ENCODE measurements at places on chromosomes 3 and 15. TPM values are rescaled to one million over a fixed set of nuclear protein-coding genes. Genes with fewer than 3 reads are reported as not detected.

IL16 gene
- total RNA-seq = 400 TPM

SLCO2A1 gene
- total RNA-seq = not detected

ST3GAL6 gene
- 0.50 TPM for total RNA-seq

MRPL46 gene
- total RNA-seq = 25.9 TPM

DNA sequence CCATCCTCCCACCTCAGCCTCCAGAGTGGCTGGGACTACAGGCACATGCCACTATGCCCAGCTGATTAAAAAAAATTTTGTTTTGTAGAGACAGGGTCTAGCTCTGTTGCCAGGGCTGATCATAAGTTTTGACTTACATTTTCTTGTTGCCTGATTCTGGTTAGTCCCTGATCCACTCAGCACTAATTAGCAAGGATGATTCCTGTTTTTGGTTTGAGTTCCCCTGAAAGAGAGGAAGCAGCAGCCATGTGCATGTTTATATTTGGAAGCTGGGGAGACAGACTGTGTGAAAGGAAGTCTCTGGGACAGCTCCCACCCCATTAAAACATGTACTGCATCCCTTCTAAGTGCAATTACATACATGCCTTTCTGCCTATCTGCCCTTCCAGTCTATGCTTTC lies 3.6 kb upstream of the NCK1 start:
- DNase-seq = no peak
- no peaks in the 10 kb centered on the region for H3K36me3 ChIP-seq
- no peak overlapping the region for H3K27ac ChIP-seq
- H3K27me3 ChIP-seq = no peaks in the 10 kb centered on the region

DNA sequence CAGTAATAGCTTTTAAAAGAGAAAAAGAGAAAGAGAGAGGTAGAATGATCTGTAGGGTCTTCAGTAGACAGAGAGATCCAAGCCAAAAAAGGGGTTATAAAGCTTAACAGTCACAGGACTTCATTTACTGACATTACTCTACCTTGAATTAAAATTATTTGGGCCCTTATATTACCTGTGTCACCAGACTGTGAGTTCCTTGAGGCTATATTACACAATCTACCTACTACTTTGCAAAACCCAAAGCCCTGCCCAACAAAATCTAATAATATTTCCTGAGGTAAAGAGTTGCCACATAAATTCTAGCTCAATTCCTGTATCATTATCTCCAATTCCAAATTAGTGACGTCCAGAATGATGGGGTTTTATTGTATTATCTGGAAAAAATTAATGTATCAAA lies 1.9 kb downstream of the UBR1 start:
- DNase-seq = no peak
- no peak overlapping the region for H3K27ac ChIP-seq

- no peak overlapping the region for H3K27ac ChIP-seq
- H3K4me3 ChIP-seq = no peak overlapping the region
- H3K36me3 ChIP-seq = no peaks in the 10 kb centered on the region
- no peak for DNase-seq
Measured at GRCh38 chr3:71578054-71578751, 5.3 kb downstream of the FOXP1 start.

GRCh38 chr3:100183608-100184125 lies 69.4 kb upstream of the FILIP1L start:
- H3K27me3 ChIP-seq = no peaks in the 10 kb centered on the region
- H3K4me1 ChIP-seq = no peaks in the 10 kb centered on the region
- no peak for DNase-seq
- no peak overlapping the region for H3K4me3 ChIP-seq
- no peak overlapping the region for H3K27ac ChIP-seq
- no peaks in the 10 kb centered on the region for H3K36me3 ChIP-seq

GRCh38 chr15:86773736-86774135 lies 694.1 kb downstream of the AGBL1 start:
- DNase-seq = no peak
- H3K4me3 ChIP-seq = no peak overlapping the region
- no peak overlapping the region for H3K27ac ChIP-seq
- no peaks in the 10 kb centered on the region for H3K27me3 ChIP-seq
- no peaks in the 10 kb centered on the region for H3K4me1 ChIP-seq

- H3K27ac ChIP-seq = no peak overlapping the region
- no peaks in the 10 kb centered on the region for H3K4me1 ChIP-seq
- no peaks in the 10 kb centered on the region for H3K36me3 ChIP-seq
- H3K27me3 ChIP-seq = no peaks in the 10 kb centered on the region
- H3K4me3 ChIP-seq = no peak overlapping the region
Measured at GRCh38 chr15:51251556-51251955, 86.8 kb downstream of the CYP19A1 start.

GRCh38 chr15:69576035-69576526 lies 123.5 kb downstream of the RPLP1 start:
- no peak overlapping the region for H3K27ac ChIP-seq
- H3K27me3 ChIP-seq = no peaks in the 10 kb centered on the region
- peaks cover 35% of the 10 kb centered on the region for H3K4me1 ChIP-seq
- H3K36me3 ChIP-seq = no peaks in the 10 kb centered on the region

DNA sequence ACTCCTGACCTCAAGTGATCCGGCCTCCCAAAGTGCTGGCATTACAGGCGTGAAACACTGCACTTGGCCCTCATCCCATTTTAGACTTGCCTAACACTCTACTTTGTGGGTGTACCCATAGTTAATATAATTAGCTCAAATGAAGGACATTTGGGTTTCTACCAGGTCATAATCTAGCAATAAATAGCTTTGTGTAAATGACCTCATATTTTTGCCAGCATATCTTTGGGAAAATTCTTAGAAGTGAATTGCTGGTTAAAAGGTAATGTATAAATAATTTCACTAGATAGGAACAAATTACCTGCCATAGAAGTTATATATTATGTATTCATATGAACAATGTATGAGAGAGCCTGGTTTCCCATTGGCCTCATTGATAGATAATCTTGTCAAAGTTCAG lies 206.0 kb downstream of the DIPK2A start:
- no peaks in the 10 kb centered on the region for H3K27me3 ChIP-seq
- H3K4me3 ChIP-seq = no peak overlapping the region
- no peaks in the 10 kb centered on the region for H3K4me1 ChIP-seq
- H3K36me3 ChIP-seq = no peaks in the 10 kb centered on the region

DNA sequence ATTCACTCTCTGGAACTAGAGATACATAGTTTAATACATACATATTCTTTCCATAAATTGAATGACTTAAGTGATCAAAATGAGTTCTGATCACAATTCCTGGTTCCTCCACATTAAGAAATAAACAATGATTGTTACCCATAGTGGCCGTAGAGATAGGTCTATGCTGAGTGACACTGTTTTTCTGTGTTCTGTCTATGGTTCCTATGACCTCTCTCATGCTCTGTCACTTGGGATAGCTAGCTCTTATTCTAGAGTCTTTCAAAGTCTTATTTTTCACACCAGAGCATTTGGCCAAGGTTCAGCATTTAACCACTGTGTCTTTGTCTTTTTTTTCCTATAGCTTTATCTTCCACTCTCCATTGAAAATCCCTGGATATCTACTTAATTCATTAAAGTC lies 132.4 kb downstream of the GOLGA6L6 start:
- H3K36me3 ChIP-seq = no peaks in the 10 kb centered on the region
- H3K27ac ChIP-seq = no peak overlapping the region
- no peaks in the 10 kb centered on the region for H3K4me1 ChIP-seq
- DNase-seq = no peak
- H3K4me3 ChIP-seq = no peak overlapping the region

- no peaks in the 10 kb centered on the region for H3K27me3 ChIP-seq
- no peak overlapping the region for H3K27ac ChIP-seq
- peaks cover 25% of the 10 kb centered on the region for H3K4me1 ChIP-seq
- no peak overlapping the region for H3K4me3 ChIP-seq
- DNase-seq = no peak
Measured at GRCh38 chr15:91520850-91521249, 332.7 kb upstream of the SLCO3A1 start.

DNA sequence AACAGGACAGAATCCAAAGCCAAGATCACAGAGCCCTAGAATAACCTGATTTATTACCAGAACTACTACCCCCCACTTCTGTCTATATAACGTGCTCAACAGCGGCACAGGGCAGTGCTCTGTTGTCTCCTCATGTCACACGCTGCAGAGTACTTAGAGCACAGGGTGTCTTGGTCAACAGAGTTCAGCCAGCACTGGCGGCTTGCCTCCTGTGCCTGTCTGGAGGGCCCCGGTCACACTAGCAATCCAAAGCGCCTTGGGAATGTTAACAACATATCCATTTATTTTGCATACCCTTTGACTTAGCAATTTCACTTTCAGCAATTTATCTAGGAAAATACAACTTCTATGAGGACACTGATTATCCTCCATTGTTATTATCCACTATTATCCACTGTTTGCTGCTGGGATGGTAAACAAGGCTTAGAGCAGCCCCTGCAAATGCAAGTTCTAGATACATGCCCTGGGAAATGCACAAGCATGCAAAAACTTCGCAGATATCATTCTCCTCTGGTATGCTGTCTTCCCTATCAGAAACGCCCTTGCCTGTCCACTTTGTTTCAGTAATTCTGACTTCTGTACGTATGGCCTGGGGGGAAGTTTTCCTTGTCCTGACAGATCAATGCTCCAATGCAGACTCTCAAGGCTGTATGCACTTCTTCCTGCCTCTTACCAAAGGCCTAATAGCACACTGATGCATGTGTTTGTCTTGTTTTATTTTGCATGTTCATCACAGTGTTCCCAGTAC lies 86.2 kb upstream of the OCA2 start:
- H3K36me3 ChIP-seq = peaks cover 9% of the 10 kb centered on the region
- H3K27ac ChIP-seq = no peak overlapping the region
- H3K4me1 ChIP-seq = no peaks in the 10 kb centered on the region
- no peak overlapping the region for H3K4me3 ChIP-seq
- no peaks in the 10 kb centered on the region for H3K27me3 ChIP-seq
- DNase-seq = no peak

DNA sequence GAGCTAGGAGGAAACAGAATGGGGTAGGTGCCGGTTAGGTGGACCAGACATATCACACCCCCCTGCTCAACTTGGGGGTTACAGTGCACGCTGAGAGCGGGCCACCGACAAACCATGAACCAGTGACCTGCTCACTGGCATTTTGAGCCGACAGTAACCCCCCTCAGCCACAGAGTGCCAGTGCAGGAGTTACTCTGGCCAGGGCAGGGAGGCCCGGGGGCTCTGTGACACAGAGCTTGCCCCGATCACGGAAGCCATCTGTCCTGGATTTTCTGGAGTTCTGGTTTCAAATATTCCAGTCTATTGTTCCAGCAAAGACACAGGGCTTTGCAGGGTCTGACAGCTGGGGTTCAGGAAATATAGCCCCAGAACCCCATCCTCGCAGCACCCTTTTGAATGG lies 225.2 kb downstream of the VPS13C start:
- H3K4me1 ChIP-seq = peaks cover 3% of the 10 kb centered on the region
- H3K27me3 ChIP-seq = no peaks in the 10 kb centered on the region
- DNase-seq = no peak

- H3K36me3 ChIP-seq = no peaks in the 10 kb centered on the region
- H3K4me1 ChIP-seq = peaks cover 2% of the 10 kb centered on the region
- no peak overlapping the region for H3K4me3 ChIP-seq
- H3K27me3 ChIP-seq = no peaks in the 10 kb centered on the region
- H3K27ac ChIP-seq = no peak overlapping the region
Measured at GRCh38 chr15:69863446-69863845, 234.3 kb downstream of the TLE3 start.

All from CD4-positive, alpha-beta memory T cell (primary cell).